Subcutaneous adipose tissue (tissue), 4 donors: ENCODE measurements at places on chromosomes 1 and 21. TPM values are rescaled to one million over a fixed set of nuclear protein-coding genes. Genes with fewer than 3 reads are reported as not detected.

CTSS gene
- 142 TPM for total RNA-seq

GREM2 gene
- 0.22 TPM for total RNA-seq

PYGO2 gene
- total RNA-seq = 13.4 TPM

NES gene
- 10.1 TPM for total RNA-seq

MFN2 gene
- total RNA-seq = 46.5 TPM

NR5A2 gene
- 3.2 TPM for total RNA-seq

CLCNKA gene
- not detected for total RNA-seq

MAP10 gene
- total RNA-seq = 1.9 TPM
